Left colon (tissue), 2 donors: ENCODE measurements at places on chromosomes 6 and 20. TPM values are rescaled to one million over a fixed set of nuclear protein-coding genes. Genes with fewer than 3 reads are reported as not detected.
A peak's percentile ranks its signal among the peaks of the same experiment; 100 is the strongest.

DNA sequence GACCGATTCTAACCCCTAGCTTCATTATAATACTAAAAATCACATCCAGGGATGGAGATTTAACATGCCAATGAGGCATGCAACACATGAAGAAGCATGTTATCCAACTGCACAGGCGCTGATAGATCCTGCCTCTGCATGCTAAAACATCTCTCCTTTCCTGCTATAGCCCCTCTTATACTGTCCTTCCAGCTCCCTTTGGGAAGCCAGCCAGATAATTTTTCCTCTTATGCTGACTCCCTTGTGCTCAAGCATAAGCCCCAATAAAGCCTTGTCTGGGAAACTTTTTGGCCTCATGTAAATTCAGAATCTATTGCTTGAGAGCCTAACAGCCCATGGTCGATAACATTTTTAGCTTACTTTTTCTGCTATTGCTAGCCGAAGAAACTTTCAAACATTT, 404.3 kb downstream of the EPM2A start:
- DNase-seq, result no peak

- no peak for DNase-seq
Measured at GRCh38 chr6:68054756-68055155, 580.3 kb upstream of the ADGRB3 start.

- DNase-seq, result no peak
Measured at GRCh38 chr6:101776919-101777350, 383.4 kb downstream of the GRIK2 start.

DNA sequence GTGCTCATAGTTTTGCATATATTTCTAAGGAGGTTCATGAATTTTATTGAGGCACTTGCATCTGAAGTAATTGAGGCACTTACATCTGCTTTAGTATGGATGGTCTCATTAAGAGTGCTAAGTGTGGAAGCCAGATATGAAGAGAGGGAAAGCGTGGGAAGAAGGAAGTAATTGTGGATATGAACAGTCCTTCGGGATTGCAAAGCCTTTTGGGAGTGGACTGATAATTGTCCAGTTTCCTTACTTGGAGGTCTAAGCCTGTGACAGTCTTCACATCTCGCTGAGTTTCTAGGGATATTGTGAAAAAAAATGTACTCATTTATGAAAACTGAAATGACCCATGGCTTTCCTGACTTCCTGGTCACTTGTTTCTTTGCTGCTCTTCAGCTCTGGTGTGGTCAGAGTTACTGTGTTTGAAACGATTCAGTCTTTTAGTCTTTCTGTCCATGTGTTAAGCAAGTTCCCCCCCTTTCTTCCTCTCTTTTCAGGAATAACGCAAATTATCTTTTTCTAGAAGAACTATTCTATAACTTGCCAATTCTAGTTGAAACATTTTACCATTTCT, 137.3 kb downstream of the ZFAND3 start:
- no peak for DNase-seq

GRCh38 chr6:40722553-40723258, 135.5 kb upstream of the LRFN2 start:
- DNase-seq, result no peak

DNA sequence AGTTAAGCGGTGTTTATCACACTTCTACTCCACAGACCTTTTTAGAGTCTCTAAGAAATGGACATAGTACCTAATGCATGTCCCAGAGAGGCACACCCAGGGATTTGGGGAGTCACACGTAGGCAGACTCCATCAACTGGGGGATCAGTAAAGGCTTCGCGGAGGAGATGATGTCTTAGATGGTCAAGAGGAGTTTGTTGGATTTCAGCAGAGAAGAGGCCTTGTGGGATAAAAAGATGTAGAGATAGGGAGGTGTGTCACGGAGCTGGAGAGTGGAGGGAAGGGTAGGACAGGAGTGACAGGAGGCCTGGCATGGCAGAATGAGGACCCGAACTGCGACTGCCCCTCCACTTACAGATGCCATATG, 9.1 kb downstream of the DYNLRB1 start:
- DNase-seq, result no peak

DNA sequence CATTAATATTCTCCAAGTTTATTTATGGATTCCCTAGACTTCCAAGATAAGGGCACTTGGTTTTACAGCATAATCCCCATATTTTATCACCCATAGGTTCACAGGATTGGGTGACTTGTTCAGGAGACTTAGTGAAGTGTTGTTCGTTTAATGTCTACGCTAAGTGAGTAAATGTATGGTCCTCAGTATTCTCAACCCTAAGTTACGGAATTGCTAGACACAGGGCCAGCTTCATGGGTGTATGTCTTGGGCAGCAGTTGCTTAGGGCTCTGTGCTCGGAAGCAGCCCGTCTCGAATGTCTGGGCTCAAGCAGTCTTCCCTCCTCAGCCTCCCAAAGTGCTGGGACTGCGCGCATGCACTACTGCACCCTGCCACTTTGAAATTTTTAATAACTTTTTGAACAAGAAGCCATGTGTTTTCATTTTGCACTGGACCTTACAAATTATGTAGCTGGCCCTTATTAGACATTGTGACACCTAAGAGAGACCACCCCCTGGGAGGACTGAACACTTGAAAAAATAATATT, 91.5 kb upstream of the ZNF217 start:
- DNase-seq, result no peak

DNA sequence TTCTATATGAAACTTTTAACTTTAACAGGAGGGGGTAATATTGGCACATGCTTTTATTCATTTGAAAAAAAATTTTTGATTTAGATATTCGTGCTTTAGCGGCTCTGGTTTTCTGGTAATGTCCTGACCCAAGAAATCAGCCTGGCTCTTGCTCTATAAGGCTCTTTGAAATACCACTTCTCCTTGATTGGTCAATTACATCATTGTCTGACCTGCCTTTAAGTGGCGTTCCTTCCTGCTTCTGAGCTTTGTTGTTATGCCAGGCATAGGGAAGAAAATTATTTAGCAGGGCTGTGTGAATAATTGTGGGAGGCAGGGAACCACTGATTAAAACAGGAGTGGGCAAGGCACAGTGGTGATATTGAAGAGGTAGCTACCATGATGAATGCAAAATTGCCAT, 3.9 kb downstream of the RNF144B start:
- DNase-seq, result no peak

The UNC5CL gene
- total RNA-seq, result 2.2 TPM

DNA sequence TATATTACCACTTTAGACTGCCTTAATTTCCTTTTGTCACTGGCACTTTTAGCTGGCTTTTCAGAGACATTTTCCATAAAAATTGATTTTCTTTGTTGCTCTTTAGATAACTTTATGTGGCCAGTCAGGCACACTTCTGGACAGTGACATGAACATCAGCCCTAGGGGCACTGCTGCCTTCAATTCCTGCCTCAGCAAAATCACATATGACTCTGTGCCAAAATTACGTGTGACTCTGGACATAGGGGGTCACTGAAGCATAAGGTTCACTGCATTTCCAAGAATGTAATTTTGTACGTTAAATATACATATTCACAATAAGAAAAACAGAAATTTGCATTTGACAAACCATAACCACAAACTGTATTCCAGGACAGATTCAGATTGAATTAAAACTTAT, 66.5 kb downstream of the ESF1 start:
- no peak for DNase-seq

- DNase-seq, result no peak
Measured at GRCh38 chr20:11216451-11217314, 542.9 kb upstream of the JAG1 start.

The MAD2L1BP gene
- total RNA-seq, result 37.0 TPM

GRCh38 chr6:3340358-3340802, 81.6 kb downstream of the PSMG4 start:
- no peak for DNase-seq

The FOXC1 gene
- total RNA-seq, result 1.5 TPM

GRCh38 chr20:41379551-41379950, 12.9 kb upstream of the EMILIN3 start:
- DNase-seq, result no peak

- no peak for DNase-seq
Measured at GRCh38 chr6:32075781-32076180, 33.4 kb downstream of the TNXB start.

DNA sequence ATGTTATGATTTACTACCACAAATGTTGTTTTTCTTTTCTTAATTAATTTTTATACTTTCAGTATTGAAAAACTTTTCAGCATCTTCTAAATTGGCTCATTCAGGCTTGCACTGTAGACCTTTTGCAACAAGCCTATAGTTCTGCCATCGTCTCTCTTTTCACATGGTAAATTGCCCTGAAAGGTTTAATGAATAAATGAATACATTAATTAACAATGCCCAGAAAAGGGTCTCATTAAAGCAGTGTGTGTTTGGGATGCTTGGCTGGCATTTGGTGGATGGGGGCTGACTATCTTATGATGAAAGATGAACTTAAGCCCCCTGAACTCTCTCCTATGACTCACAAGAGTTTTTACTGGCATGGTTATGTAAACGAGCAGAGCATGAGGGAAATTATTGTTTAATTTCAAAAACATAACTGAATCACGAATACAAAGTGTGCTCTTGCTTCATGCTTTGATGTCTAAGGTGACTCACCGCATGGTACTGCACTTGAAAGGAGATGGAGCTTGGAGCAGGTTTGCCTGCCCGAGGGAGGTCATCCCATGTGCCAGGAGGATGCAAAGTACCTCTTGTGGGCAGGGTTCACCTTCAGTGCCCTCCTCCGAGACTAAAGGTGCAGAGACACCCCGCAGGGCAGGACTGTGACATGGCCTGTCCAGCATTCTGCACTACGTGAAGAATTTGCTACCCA, 13.8 kb upstream of the PCK1 start:
- no peak for DNase-seq

The CD93 gene
- total RNA-seq, result 14.2 TPM

GRCh38 chr6:165863801-165864200, 200.8 kb upstream of the PDE10A start:
- no peak for DNase-seq

GRCh38 chr6:123655521-123656306, 19.0 kb upstream of the TRDN start:
- DNase-seq, result no peak

DNA sequence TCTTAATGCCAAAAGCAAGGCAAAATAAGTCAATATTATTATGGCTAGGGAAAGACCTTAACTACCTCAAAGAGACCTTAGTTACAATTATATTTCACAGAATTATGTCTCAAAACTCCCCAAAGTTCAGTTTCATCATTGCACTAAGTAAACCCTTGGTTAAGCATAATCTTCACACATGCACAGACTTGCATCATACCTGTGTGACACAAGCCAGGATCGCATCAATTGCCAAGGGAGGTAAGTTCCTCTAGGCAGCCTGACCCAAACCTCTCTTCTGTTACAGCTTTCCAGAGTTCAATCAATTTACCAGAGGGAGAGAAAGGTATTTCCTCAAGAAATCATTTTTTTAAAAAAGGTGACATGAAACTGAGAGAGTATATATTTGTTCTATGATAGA, 31.9 kb upstream of the PRSS35 start:
- no peak for DNase-seq

The TTBK1 gene
- 0.18 TPM for total RNA-seq

- DNase-seq, result peak; percentile 19
Measured at GRCh38 chr6:108497883-108498282, 62.8 kb upstream of the FOXO3 start.

DNA sequence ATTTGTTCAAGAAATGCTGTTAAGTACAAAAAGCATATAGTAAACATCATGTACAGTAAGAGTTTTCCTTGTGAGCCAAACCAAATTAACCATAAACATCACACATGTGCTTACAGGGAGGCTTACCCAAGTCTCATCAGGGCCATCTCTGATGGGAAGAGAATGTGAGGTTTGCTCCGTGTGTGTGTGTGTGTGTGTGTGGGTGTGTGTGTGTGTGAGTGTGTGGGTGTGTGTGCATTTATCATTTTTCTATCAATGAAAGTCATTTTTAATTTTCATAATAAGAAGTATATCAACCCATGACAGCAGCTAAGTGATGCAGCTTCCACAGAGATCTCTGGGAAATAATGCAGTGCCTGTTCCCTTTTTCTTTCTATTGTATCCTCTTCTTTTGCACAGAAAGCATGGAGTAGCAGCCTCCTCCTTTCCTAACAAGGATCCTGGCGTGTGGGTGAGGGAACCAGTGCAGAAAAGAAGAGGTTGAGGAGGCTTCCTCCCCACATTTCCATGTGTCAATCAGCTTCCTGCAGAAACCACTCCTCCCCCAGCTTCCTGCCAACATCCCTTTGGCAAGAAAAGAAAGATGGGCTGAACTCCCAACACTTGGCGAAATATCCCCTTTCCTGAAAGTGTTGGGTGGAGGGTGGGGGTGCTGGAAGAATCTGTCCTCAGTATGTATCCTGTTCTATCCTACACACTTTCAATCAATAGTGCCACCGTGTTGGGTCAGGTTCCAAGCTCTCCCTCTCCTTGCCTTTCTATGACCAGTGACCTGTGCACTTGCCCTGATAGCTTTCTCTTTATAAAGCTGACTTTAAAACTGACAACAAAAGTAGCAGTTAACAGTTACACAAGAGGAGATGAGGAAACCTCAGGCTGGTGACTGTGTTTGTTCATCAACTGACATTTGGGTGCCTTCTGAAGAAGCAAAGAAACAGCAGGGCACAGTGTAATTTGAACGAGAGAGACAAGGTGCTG, 251.8 kb upstream of the CITED2 start:
- no peak for DNase-seq

DNA sequence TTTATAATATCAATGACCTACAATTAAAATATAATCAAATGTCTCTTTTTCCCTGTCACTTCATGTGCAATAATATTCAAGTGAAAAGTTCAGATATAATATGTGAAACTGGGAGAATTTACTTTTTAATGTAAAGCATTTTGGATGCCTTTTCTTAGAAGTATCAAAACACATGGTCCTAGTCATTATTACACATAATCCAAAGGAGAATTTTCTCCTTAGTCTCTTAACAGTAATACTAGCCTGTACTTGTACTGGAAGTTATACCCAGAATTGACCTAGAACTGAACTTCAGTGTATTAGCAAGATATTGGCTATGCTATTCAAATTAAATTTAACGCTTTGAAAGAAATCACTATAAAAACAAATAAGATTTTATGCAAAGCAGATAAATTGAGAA, 842.6 kb upstream of the MANEA start:
- no peak for DNase-seq

The COL20A1 gene
- total RNA-seq, result not detected

The LAMP5 gene
- total RNA-seq, result 0.27 TPM

GRCh38 chr6:39669973-39670342, 55.2 kb downstream of the KIF6 start:
- no peak for DNase-seq
